ENCODE measurements at places on chromosomes 1 and 21.

GRCh38 chr1:13892671-13893325 is 192.8 kb downstream of the PRDM2 start:
- no peak for DNase-seq

DNA sequence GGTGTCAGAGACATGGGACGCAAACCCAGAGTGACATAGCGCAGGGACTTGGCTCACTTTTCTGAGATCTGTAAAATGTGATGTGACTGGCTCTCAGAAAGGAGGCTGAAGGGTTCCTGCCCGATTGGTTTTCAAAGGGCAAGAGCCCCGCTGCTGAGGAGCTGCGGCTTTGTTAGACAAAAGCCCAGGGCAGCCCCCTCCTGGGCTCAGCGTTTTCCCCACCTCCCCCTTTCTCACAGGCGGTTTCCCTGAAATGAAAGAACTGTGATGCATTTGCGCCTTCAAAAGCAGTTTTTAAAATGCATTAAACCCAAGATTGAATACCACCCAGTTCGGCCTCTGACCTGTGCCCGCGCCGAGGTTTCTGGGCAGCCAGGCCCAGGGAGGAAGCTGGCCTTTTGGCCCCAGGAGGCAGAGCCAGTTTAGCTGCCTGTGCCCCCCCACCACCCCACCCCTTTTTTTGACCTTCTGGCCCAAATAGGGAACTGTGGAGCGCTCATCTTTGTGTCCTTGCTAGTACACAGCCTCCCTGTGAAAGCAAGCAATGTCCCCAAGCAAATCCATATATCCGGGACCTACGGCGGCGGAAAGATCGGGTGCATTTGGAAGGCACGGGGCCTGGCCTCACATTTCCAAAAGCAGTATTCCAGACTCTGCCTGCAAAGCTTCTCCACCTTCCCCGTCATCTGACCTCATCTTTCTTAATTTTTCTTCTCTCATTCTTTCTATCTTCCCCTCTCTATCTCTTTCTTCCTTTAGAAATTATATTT is 28.6 kb downstream of the CD247 start:
- DNase-seq: no peak

- DNase-seq: no peak
Measured at GRCh38 chr1:50349242-50349565, 74.0 kb downstream of the DMRTA2 start.

- no peak for DNase-seq
Measured at GRCh38 chr1:188641566-188642211, 1812.9 kb downstream of the PLA2G4A start.

- DNase-seq: peak; percentile 20
Measured at GRCh38 chr1:166489670-166490436, 323.1 kb upstream of the FAM78B start.

DNA sequence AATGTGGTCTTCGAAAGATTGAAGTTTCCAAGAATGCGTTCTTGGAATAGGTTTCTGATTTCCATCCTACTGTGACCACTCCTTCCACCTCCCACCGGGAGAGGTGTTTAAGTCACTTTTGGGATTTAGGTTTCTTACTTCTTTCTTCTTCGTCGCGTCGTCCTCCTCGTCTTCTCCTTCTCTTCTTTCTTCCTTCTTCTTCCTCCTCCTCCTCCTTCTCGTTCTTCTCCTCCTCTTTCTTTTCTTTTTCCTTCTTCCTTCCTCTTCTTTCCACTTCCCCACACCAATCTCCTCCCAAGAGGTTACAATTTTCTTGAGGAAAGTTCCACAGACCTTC is 2.1 kb downstream of the CACHD1 start:
- DNase-seq: no peak

DNA sequence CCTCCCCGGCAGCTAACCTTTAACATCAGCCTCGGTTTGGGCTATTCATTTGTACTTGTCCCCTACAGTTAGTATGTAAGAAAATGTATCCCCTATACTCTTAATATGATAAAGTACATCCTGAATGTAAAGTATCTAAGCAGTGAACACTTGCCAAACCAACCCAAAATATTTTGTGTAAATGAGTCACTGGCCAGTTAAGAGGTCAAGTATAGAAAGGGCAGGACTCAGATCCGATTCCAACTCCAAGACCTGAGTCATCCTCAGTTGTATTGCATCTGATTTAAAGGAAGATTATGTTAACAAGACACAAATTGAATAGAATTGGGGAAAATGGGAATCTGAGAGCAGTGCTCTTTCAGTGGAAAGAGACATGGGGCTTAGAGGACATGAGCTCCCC is 84.4 kb downstream of the CD58 start:
- no peak for DNase-seq

DNA sequence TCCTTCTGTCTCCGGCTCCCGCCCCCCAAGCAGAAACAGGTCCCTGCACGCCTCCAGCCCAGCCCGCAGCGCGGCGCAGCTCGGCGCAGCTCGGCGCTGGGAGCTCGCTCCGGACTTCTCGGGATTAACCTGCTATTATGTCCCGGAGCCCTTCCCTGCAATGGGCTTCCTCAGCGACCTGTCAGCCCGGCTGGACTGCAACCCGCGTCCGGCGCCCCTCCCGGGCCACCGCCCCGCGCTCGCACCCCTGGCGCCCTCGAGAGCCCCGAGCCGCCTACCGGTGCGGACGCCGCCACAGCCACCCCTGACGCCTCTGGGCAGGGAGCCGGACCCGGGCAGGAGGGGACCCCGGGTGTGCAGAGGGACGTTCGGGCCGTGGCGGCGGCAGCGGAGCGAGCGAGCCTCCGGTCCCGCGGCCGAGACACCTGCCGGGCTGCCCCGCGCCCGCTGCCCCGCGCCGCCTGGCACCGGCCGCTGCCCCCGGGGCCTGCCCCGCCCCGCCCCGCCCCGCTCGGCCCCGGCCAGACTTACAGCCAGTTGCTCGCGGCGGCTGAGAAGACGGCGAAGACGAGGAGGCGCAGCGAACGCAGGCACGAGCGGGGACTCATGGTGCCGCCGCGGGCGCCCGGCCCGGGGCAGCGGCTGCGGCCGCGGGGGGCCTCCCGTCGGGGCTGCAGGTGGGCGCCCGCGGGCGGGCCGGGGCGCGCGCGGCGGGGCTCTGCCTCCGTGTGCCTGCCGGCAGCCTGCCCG is 407 bp downstream of the WNT4 start:
- DNase-seq: peak; percentile 60

- DNase-seq: no peak
Measured at GRCh38 chr21:35783721-35784120, 276.6 kb downstream of the SETD4 start.

DNA sequence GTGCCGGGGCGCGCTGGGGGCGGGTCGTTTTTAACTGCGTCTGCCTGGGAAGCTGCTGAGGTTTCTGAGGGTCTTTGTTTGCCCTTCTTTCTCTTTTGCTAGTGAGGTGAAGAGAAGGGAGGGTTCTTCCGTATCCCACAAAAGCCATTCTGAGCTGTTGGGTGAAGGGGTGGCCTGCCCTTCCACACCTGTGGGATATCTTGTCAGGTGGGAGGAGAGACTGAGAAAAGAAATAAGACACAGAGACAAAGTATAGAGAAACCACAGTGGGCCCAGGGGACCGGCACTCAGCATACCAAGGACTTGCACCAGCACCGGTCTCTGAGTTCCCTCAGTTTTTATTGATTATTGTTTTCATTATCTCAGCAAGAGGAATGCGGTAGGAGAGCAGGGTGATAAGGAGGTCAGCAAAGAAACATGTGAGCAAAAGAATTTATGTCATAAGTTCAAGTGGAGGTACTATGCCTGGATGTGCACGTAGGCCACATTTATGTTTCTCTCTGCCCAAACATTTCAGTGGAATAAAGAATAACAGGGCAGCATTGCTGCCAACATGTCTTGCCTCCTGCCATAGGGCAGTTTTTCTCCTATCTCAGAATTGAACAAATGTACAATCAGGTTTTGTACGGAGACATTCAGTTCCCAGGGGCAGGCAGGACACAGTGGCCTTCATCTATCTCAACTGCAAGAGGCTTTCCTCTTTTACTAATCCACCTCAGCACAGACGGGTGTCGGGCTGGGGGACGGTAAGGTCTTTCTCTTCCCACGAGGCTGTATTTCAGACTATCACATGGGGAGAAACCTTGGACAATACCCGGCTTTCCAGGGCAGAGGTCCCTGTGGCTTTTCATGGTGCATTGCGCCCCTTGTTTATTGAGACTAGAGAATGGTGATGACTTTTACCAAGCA is 972 bp downstream of the PGBD2 start:
- no peak for DNase-seq

DNA sequence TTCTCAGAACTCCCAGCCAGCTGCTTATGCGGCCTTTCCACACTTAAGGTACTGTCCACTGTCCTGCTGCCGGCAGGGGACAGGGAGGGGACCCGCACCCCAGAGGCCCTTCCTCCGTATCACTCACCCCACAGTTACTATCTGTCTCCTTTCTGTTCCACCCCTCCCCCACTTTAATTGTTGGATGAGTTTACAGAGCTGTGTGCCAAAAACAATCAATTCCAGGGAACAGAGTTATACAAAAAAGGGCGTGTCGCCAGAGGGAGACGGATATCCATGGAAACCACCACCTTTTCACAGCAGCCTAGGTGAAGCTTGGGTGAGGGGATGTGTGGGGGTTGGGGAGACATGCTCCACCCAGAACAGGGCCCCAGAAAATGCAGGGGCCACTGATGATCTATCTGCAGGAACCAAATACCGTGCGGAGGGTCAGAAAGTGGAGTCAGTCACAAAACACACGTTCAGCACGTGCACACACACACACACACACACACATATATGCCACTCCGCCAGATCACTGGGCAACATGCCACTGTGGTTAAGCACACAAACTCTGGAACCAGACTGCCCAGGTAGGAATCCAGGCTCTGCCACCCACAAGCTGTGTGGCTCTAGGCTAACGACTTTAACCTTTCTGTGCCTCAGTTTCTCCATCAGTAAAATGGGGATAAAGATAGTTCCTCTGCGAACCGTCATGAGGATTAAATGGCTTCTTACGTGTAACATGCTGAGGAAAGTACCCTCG is 30.5 kb downstream of the CASZ1 start:
- no peak for DNase-seq

DNA sequence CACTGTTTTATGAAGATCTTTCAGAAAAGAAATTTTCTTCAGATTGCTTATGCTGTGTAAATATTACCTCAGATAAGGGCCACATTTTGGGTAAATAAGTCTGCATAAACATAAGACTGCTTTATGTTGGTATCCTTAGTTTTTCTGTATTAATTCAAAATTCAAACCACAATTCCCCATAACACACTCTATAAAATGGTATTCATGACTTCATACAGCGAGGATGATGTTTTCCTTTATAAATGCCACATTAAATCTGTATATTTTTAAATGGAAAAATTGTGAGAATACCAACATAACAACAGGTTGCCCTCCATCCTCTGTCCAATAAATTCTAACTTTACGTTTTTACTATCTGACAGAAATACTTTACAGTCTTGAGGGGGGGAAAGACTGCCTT is 248.7 kb upstream of the CXADR start:
- no peak for DNase-seq

GRCh38 chr1:58748666-58749065 is 35.2 kb downstream of the JUN start:
- DNase-seq: no peak

DNA sequence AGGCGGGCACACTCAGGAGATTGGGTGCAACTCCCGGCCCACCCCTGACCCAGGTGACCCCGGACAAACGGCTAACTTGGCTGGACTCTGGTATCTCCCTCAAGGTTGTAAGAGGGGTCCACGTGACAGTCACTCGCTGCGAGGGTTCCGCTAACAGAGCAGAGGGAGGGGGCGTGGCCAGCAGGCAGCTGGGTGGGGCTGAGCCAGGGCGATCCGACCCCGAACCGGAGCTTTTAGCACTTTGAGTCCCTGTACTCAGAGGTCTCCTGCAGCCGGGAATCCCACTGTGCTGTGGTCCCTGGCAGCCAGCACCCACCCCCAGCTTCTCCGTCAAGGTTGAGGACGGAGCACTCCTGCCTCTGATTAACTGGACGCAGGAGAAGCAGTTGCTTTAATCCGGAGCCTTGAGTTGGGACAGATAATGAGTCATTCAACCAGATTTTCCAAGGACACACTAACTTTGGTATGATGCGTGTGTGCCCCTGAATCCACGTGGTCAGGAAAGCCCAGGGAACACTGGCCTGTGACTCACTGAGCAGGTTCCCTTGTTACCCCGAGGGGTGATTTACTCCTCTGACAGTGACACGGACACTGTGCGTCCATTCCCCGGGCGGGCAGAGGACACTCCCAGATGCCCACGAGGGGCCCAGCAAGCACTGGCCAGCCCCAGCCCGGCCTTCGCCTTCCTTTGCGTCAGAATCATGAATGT is 16.8 kb downstream of the TRPM2 start:
- DNase-seq: no peak

DNA sequence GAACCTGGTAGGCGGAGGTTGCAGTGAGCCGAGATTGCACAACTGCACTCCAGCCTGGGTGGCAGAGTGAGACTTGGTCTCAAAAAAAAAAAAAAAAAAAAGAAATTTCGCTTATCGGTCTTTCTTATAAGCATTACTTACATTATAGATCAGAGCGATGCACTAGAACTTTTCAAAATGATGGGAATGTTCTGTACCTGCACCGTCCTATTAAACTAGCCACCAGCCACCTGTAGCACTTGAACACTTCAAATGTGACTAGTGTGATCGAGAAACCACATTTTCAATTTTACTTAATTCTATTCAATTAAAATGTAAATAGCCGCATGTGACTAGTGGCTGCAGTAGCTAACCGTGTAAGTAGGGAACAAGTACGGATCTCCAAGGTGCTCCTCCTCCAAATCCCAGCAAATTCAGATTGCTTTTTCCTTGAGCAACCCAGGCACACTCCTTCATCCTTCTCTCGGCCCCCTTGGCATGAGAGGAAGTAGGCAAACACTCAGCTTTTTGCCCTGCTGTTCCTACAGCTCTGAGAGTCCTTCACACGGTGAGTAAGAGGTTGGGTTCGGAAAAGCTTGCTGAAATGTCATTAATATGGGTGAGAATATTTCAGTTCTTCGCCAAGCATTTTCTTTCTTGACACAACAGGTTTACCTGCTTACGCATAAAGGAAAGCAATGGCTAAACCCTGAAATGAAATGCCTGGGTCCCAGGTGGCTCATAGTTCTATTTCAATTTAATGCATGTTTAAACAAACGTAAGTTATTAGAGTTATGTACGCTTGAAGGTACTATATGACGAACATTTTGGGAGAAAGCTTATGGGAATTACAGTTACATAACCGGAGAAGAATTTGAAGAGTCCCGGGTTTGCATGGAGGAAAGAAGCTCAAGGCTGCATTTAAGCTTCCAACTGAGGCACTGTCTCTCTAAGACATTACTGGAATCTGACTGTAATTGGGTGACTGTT is 69.5 kb upstream of the HUNK start:
- no peak for DNase-seq

- DNase-seq: no peak
Measured at GRCh38 chr1:171803045-171803444, 21.6 kb downstream of the METTL13 start.

GRCh38 chr1:184811439-184812111 is 56.9 kb upstream of the EDEM3 start:
- no peak for DNase-seq

DNA sequence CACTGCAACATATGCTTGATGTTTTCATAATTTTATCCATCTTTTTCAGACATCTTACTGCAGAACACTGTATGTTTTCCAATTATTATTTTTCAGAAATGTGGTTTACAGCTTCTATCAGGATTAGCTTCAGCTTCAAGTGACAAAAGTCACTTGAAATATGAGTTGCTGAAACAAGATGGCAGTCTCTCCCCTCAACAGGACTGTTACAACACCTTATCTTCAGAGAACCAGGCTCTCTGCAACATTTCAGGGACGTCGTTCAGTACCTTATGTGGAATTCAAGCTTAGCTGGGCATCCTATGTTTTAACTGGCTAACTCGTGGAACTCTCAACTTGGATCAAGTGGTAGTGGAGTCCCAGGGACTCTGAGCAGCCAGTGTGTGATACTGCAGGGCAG is 2.0 kb upstream of the UBE2G2 start:
- DNase-seq: no peak

Data from GM19239 (cell line).